C1 segment of cervical spinal cord (tissue), 14 donors: ENCODE measurements at places on chromosomes 7 and 10.
A peak's percentile ranks its signal among the peaks of the same experiment; 100 is the strongest.

DNA sequence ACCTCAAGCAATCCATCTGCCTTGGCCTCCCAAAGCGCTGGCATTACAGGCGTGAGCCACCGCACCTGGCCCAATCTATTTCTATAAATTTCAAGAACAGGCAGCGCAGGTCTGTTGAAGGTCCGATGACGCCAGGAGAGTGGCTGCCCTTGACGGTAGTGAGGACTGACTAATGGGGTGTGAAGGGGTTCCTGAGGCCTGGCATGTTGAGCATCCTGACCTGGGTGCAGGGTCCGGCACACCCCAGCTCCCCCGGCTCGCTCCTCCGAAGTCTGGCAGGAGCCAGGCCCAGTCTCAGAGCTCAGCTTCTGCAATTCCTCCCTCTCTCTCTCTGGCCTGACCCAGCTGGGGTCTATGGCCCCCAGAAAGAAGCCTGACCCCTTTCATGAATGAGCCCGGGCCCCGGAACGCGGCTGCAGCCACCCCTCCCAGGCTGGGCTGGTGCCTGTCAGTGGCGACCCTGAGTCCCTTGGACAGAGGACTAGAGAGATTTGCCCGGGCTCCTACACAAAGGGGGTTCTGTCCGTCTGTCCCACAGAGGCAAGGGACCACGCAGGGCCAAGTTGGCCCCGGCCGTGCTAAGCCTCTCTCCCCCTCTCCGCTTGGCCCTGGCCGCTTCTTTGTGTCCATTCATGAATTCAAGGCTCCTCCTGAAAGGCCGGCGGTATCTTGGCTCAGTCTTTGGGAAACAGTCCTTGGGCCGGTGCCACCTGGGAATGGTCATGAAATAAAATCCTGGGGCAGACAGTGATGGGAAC is 18.8 kb downstream of the MMD2 start:
- no peak for DNase-seq

GRCh38 chr7:101690061-101690460 is 61.0 kb upstream of the MYL10 start:
- no peak for DNase-seq

DNA sequence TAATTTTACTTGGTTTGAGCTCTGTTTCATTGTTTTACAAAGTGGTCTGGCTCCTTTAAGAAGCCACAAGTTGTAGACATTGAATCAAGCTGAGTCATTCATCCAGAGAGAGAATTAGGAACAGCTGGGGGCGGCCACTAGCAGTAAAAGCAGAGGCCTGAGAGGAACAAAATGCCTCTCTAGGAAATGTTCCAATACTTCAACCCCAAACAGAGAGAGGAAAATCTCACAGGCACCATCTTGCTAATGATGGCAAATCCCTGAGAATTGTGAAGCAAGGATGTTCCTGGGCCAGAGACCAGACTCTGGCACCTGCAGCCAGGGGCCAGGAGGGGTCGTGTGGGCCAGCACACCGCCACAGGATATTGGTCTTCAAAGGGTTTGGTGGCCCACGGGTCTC is 26.5 kb upstream of the TRIL start:
- DNase-seq, result no peak

GRCh38 chr10:69315610-69316312 is 37.5 kb downstream of the HK1 start:
- DNase-seq, result no peak

- DNase-seq, result no peak
Observed at GRCh38 chr10:22625516-22626290, 88.7 kb downstream of the PIP4K2A start.

- DNase-seq, result no peak
Observed at GRCh38 chr7:131897016-131897789, 340.8 kb upstream of the PODXL start.

DNA sequence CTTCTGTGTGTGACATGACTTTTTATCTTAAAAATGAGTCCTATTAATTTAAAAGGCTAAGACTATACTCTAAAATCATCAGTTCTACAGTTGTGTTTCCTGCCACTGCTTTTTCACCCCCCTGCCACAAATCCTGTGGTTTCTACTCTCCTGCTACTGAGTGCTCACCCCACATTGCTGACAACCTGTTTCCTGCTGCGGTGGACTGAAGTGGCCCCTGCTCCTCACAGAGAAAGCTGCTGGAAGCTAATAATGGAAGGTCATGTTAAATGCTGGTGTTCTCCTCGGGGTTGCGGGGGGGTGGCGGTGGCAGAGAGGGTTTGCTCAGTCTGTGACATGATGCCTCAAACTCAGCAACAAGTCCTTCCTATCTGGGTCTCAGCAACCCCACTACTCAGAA is 113.2 kb upstream of the INHBA start:
- DNase-seq, result peak; percentile 14

GRCh38 chr10:4778761-4779160 is 47.2 kb upstream of the AKR1E2 start:
- no peak for DNase-seq

DNA sequence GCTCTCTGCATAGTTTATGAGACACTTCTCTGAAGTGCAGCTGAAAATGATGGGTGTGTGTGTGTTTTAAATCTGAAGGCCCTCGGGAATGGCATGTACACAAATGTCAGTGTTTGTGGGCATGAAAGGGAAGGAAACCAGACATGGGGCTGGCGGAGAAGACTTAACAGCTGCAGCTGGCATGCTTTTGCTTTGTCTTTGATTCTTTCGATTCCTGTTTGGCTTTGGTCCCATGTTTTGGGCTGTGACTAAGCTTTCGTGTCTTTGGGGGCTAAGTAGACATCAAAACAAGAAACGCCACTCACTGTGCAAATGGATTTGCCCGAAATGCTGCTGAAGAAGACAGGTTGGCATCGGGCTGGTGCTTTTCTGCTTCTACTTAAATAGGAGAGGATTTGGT is 179.3 kb downstream of the PFKFB3 start:
- DNase-seq, result no peak

DNA sequence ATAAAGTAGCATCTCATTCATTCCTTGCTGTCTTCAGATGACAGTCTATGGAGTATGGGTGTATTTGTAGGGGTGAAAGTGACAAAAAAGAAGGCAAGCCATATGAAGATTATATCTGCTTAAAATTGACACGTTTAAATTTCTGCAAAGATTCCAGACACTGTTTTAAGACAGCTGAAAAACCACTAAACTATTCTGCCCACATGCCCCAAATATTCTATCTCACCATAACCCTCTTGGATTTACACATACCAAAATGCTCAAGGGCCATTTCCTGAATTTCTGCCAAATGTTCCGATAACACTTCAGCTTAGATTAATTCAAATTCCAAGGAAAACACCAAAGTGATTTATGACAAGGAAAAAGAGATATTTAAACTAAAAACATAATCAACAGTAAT is 99.9 kb upstream of the IL6 start:
- DNase-seq, result no peak

DNA sequence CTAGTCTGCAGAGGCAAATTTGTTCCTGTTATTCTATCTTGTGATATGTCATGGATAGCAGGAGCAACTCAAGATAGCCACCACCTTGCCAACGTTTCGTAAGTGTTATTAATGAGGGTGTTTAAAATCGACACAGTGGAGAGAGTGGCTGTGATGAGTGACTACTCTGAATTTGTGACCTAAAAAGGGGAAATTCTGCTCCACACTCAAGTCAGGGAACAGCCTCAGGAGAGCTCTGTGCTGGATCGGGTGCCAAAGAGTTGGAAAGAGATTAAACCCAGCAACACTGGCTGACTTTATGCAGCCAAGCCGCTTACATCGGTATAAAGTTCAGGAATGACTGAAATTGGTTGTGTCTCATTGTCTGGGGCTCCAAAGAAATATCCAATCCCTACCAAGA is 9.5 kb downstream of the TACC2 start:
- no peak for DNase-seq

DNA sequence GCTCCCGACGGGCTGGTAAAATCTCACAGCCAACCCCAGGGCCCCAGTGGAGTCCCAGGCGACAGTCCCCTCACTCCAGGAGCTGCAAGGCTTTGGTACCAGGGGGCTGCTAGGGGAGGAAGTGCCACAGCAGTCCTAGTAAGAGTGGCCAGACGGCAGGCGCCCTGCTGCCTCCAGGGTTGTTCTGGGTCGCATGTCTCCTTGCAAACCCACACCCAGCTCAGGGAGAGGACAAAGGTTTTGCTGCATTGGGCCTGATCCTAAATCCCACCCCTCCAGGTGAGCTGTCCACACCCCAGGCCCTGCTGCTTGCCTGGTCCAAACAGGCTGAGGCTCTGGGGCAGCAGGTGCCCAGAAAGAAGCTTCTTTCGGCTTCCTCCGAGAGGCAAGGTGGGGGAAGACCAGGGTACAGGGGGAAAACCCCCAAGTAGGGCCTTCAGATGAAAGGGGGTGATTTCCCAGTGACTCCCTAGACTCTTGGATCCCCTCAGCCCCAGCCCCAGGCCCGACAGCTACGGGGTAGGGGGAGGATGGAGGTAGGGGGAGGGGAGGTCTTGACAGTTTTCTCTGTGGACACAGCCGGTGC is 4.2 kb upstream of the KCP start:
- DNase-seq, result no peak

- DNase-seq, result no peak
Observed at GRCh38 chr10:78914502-78915189, 154.1 kb upstream of the ZMIZ1 start.

- no peak for DNase-seq
Observed at GRCh38 chr10:28853195-28853594, 175.9 kb downstream of the BAMBI start.

DNA sequence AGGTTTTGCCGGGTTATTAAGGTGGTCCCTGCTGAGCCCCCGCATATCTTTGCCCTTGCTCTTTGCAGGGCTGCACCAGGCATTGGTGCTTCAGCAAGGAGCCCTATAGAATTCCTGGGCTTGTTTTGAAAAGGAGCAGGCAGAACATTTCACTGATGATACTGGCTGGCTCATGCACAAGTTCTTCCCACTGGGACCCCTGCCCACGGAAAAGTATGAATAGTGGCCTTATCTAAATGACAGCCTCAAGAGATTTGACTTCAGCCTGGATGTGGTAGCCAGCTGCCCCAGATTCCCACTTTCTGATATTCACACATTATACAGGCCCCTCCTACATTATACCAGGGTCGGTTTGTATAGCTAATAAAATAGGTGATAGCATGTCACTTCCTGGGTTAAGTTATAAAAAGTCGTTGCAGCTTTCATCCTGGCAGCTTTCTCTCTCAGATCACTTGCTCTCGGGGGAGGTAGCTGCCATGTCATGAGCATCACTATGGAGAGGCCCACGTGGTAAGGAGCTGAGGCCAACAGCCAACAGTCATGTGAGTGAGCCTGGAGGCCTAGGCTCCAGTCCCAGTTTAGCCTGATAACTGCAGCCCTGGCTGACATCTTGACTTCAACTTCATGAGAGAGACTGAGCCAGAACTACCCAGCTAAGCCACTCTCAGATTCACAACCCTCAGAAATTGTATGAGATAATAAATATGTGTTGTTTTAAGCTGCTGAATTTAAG is 16.8 kb upstream of the CRTAC1 start:
- peak; percentile 56 for DNase-seq

DNA sequence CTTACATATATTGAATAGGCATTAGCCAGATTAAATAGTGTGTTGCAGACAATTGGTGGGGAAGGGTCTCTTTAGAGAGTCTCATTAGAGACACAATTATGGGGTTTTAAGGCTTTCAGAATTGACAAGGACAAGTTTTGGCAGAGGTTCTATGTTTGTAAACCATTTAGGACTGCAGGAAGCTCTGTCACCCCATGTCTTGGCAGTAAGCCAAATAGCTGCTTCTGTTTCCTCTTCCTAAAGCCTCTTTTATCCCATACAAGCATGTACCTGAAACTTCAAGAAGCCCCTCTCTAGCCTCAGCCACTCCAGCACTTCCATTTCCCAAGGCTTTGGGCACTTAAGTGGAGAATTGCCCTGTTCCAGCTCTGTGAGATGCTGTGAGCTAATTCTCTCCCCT is 21.8 kb upstream of the LRRC4 start:
- no peak for DNase-seq

DNA sequence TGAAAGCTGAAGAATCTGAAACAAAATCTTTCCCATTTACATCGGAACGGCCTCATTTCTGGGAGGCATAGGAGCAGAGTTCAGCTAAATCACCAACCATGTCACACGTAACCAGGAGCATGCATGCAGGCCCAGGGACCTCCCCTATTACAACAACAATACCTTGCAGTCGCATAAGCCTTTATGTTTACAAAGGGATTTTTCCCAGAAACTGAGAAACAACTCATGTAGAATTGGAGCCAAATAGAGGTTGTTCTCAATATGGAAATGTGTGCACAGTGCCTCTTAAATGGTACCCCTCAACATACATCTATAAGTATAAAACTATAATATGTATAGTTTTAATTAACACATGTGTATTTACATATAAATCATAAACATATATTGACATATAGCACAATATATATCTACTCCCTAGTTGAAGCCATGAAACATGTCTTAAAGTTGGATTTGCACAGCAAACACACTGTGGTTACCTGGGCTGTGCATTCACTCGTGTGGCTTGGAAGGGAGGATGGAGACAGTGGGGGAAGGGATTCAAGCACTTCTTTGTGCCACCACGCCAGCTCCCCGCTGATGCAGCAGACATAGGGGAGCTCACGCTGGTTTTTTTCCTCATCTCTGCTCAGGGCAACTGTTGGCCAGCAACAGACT is 35.0 kb upstream of the DGKI start:
- DNase-seq, result no peak

- no peak for DNase-seq
Observed at GRCh38 chr10:21327289-21327993, 198.0 kb downstream of the SKIDA1 start.

GRCh38 chr10:93501650-93502049 is 5.2 kb downstream of the CEP55 start:
- DNase-seq, result no peak

GRCh38 chr7:140571538-140572122 is 69.0 kb downstream of the DENND2A start:
- no peak for DNase-seq

DNA sequence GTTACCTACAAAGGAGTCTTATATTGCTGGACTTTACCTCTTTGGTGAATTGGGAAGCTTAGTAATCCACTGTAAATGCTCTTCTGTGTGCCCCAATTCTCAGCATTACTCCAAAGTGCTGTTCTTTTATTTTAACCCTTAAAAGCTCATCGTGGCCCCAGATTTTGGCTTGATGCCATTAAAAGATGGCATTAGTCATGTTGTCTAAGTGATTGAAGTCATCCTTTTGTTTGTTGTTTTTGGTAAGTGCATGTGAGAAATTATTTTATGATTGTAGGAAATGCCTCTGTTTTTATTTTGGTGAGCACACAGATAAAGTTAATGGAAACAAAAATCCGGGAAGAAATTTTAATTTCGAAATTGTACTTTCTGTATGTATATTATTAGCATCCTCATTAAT is 82.5 kb upstream of the GATA3 start:
- DNase-seq, result no peak

GRCh38 chr10:117254774-117255735 is 14.1 kb downstream of the SLC18A2 start:
- DNase-seq, result no peak
